Right kidney (tissue), 9 donors: ENCODE measurements at places on chromosomes 7 and 10.

GRCh38 chr10:100743626-100744135 lies 1.7 kb upstream of the PAX2 start:
- peak; percentile 91 for DNase-seq

DNA sequence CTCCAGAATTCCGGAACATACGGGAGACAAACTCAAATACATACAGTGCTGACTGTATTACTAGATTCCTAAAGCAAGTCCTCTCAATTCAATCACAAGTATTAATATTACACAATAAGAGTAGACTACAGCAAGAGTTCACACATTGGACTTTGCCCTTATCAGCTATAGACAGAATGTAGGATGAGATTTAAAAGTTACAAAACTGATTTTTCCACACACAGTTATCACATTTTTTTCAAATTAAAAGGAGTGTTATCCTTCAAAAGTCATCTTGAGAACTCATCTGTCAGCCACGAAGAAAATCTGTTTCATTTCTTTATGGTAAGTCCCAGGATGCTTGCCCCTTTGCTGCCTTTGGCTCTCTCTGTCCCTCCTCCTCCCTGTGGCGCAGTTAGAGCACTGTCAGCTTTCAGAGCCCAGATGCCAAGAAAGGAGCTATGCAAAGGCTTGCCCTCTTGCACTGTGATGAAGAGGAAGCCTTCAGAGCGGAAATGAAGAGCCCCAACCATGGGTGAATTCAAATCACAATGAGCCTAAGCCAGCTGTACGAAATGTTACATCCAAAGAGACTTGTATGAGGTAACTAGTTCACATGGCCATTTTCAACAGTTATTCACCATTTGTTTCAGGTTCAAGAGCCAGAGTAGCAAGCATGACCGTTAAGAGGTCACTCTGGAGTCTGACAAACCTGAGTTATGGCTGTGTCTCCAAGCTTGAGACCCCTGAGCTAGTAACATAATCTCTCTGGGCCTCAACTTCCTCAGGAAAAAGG lies 10.7 kb downstream of the NCOA4 start:
- no peak for DNase-seq

DNA sequence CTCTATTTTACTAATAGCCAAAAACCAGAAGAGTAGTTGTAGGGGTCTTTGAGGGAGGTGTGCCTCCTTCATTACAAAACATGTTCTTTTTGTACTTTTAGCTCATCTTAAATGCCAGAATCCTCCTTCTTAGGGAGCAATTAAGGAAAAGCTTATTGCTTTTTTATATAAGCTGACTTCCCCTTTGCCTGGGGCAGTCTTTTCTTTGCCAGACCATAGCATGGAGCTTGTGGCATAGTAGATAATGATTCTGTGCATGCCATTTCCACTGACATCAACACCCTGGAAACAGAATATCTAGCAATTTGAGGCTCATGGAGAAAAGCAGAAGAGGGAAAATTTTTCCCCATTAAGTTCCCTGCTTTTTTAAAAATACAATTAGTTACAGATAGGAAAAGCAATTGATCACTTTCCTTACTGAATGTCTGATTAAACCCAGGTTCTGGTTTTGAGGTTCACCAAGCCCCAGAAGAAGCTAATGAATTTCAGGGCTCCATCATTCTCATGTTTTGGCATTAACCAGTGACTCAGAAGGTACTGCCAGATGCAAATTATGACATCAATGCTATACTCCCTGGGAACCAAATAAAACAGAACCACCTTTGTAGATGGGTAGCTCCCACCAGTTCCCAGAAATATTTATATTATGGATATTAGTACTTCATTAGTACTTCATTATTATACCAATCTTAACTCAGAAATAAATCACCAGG lies 410.6 kb downstream of the KCNMA1 start:
- DNase-seq, result no peak

DNA sequence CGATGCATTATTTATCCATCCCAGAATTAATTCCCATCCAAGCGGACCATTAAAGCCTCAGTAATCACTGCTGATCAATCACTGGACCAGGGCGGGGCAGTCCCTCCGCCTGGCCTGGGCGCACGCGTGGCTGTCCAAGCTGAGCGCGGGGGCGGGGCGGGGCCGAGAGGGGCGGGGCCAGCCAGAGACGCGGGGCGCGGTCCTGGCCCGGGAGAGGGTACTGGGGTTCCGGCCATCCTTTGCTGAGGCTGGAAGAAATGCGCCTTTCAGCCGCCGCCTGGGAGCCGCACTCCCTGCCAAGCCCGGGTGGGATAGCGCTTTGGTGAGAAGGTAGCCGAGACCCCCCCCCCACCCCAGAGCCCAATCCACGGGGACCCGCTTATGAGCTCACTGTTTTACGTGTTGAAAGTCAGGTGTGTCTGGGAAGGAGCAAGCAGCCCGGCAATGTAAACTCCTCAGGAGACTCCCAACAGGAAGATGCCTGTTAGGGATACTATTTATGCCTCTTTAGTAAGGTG lies at the start of gene ARHGAP22:
TSS of gene ARHGAP22 (minus strand) at position 83 of the 518 bp plus-strand sequence. CDS start 277 bp downstream, outside the sequence.
- DNase-seq, result no peak

DNA sequence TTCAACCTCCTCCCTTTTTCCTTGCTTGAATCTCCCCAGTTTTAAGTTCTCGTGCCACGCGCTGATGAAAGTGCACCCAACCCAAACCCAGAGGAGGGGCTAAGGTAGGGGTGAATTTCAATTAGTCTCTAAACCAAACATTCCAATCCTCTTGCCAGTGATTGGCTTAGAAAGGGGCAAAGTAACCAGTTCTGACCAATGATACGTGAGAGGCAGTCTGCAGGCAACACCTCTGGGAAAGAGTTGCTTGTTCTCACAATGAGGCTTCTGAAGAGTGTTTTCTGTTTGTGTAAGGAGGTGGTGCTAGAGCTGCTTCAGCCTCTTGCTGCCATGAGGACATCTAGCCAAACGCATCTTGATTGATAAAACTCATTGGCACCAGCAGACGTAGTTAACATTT lies 21.8 kb downstream of the SLC35G1 start:
- no peak for DNase-seq

DNA sequence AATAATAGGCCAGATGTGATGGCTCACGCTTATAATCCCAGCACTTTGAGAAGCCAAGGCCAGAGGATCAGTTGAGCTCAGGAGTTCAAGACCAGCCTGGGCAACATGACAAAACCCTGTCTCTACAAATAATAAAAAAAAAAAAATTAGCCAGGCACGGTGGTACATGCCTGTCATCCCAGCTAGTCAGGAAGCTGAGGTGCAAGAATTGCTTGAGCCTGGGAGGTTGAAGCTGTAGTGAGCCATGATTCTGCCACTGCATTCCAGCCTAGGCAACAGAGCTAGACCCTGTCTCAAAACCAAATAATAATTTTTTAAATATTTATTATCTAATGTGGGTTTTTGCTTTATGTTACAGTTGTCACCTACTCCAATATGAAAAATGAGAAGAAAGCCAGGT lies 178.9 kb downstream of the ADK start:
- no peak for DNase-seq

- no peak for DNase-seq
Measured at GRCh38 chr7:158973440-158973839, 117.1 kb downstream of the DYNC2I1 start.

- no peak for DNase-seq
Measured at GRCh38 chr10:96588616-96589419, 2.0 kb upstream of the TM9SF3 start.

GRCh38 chr7:73329861-73330581 lies 2.1 kb downstream of the FKBP6 start:
- DNase-seq, result no peak

DNA sequence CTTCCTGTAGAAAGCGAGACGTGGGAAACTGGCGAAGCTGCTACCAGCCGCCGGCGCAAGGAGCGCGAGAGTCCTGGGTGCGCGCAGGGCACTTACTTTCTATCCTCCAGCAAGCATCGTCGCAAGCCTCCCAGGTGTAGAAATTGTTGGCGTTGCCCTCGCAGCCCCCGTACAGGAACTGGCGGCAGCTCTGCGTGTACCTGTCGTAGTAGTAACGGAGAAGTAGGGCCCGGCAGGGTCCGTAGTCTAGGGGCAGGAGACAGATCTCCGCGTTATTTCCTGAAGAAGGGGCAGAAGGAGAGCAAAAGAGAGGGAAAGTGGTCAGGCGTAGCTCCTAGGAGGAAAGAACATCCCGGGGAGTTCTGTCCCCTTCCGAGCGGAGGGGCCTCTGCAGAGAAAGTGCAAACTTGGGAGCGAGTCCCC lies 501 bp downstream of the TFPI2 start:
- DNase-seq, result peak; percentile 83

DNA sequence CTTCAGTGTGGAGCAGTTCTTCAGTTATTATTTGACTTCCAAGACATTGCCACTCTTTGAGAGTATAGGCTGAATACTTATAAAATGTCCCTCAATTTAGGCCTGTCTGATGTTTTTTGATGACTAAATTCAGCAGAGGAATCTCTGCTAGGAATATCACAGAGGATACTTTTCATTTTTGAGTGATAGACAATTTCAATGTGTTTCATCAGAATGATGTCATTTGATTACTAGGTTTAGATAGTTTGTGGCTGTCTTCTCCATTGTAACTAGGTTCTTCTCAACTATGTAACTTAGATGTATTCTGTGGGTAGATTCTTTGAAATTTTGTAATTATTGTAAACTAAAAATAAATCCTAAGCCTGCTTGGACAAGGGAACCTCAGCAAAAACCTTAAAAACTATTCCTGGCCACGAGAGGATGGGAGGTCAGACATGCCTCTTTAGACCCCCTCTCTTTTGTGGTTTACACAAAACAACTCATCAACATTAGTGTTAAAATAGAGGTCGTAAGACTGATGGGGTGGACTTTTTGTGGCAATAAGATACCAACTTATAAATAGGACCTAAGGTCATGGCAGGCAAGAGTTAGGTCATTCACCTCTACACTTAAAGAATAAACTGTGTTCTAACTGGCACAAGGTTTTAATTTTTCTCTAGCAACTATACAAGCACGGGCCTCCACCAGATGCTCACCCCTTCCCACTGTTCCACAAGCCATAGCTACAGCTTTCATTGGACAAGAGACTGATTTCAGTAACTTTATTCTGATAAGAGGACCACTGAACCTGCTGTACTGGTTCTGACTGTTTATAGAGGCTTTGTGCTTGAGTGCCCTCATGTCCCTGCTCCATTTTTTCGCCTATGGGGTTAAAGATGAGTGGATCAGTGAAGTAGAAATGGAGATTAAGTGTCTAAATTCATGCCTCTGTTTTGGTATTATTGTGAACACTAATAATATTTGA lies 33.7 kb downstream of the CYP2C8 start:
- DNase-seq, result no peak

DNA sequence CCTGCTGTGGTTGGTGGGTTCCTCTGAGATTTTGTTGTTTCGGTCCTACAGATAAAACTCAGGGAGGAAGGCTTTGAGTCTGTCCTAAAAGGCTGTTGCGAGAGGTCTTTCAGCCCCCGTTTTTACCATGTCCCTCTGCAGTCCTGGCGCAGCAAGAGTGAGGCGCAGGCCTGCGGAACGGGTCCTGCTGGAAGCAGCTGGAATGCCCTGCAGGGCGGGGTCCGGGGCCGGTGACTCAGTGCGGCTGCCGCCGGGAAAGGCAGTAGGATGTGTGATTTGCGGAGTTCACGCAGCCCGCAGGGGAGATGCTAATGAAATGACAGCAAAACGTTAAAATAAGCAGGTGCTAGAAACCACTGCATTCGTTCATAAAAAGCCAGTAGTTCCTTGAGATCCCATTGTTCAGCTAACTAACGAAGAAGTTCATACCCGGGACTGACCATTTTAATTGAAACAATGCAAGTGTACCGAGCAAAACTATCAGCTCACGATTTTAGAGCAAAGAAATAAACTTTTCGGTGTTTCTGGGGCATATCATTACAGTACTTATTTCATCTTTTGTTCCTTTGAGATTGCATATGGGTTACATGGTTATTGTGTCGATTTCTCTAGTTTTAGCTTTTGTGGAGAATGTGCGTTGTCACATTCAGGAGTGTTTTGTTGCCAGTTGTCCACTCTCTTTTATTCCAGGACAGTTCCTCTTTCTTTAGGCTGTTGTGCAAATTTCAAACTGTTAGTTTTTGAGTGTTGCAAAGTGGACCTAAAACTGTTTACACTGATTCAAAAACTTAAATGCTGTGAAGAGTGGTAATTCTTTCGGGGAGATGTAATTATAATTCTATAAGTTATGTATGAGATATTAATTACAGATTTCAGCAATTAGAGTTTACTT lies 783 bp downstream of the ANLN start:
- peak; percentile 91 for DNase-seq

DNA sequence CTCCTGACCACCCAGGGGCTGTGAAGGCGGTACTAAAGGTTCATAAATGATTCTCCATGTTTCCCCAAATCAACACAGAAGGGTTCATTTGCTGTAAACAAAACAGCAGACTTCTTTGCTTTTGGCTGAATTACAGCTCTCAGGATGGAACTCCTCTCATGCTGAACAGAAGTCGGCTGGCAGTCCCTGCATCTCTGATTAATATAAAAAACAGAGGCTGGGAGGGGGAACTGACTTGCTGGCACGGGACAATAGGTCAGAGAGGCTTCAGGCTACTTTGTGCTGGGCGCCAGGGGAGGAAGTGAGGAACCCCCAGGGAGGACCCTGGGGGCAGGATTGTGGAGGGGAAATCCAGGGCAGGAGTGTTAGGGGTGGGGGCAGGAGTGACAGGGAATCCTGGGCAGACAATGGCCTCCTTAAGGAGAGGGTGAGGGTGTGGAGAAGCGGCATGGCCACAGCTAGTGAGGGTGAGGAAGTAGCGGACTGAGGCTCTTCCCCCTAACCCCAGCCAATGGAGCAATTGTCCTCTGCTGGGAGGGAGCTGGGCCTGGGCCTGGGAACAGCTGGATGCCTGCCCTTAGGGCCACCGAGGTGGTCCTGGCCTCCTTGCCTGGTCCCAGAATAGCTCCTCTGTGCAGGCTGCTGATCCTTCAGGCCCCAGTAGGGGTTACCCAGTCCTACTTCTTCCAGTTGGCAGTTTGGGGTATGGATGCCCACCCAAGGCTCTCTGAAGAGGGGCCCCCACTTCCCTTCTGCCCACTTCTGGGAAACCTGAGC lies 9.2 kb upstream of the SFRP5 start:
- DNase-seq, result no peak

DNA sequence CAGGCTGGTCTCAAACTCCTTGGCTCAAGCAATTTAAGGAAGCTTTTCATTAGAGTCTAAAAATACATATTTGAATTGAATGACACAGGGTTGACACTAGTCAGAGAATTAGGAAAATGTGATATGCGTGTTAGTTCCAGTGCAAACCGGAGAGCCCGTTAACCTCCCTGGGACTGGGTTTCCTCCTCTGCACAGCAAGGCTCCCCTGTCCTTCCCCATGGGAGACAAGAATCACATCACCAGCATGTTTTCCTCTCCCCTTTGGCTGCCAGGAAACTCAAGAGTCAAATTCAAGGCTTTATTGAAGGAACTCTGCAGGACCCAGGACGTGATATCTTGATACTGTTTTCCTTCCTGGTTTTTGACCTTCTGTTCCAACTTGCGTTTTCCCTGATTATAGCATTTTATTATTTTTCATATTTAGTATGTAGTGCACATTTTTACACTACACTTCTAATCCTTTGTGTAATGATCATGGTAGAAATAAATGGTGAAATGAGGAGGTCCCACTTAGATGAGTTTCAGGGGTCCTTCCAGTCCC lies 24.9 kb downstream of the GSTO2 start:
- DNase-seq, result no peak

GRCh38 chr7:70459546-70459945 lies 672.4 kb upstream of the GALNT17 start:
- no peak for DNase-seq
